HS-27A (cell line): ENCODE measurements at places on chromosomes 11 and 22.

GRCh38 chr11:35141571-35141971 is 2.6 kb downstream of the CD44 start:
- DNase-seq, result no peak

GRCh38 chr11:119615882-119616196 is 113.2 kb downstream of the NECTIN1 start:
- peak; percentile 17 for DNase-seq

- no peak for DNase-seq
These were observed 20.8 kb downstream of the PRDM11 start for GRCh38 chr11:45167283-45167682.

DNA sequence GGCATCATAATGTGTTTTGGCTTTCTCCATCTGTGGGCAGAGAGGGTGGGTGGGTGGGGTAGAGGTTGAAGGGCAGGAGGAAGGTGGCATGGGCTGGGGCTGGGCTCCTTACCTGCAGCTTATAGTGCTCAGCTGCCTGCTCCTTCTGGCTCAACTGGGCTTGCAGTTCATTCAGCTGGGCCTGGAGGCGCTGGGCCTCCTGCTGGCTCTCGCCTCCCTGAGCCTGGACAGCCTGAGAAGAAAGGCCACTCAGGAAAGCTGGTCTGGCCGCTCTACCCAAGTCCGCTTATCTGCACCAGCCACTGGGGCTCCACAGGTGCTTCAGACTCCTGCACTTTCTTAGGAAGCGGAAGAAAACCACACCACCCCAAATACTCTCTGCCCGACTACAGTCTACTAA is 10.4 kb downstream of the IL18BP start:
- no peak for DNase-seq
